ENCODE measurements at places on chromosomes 11 and 22.

DNA sequence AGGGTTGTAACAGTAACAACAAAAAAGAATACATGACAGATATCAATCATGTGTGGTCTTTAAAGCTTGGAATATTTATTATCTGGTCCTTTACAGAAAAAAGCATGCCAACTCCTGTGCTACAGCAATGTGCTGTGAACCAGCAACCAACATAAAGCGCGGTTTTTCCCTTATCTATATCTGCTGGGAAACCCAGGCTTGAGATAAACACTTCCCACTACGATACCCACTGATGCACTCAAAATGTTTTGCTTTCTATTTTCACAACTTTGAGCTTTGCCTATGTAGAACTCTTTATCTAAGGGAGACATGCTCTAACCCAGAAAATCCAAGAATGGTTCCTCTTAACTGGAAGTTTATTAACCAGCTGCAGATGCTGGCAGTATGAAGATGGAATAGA is 19.0 kb downstream of the ZBED5 start:
- no peak for DNase-seq

GRCh38 chr22:46159212-46159611 is 8.9 kb downstream of the PPARA start:
- DNase-seq = no peak

DNA sequence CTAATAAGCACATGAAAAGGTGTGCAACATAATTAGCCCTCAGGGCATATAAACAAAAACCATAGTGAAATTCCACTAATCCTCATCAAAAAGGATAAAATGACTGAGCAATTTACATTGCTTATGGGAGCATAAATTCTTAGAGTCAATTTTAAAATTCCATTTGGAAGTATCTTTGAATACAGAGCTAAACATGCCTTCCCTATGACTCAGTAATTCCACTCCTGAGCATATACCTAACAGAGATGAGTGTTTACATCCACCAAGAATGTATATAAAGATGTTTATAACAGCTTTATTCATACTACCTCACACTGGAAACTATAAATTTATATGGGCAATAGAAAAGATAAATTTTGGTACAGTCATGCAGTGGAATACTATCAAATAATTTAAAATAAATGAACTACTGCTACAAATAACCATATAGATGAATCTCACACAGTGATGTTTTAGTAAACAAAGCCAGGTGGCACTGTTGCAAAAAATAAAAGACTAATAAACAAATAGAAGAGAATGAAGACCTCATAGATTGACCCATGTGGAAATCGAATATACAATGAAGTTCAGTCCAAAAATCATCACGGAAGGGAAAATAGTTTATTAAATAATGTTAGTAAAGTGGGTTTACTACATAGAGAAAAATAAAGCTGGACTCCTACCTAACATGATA is 8.2 kb upstream of the OR2D2 start:
- no peak for DNase-seq

GRCh38 chr11:70727899-70728620 is 329.7 kb downstream of the CTTN start:
- no peak for DNase-seq

DNA sequence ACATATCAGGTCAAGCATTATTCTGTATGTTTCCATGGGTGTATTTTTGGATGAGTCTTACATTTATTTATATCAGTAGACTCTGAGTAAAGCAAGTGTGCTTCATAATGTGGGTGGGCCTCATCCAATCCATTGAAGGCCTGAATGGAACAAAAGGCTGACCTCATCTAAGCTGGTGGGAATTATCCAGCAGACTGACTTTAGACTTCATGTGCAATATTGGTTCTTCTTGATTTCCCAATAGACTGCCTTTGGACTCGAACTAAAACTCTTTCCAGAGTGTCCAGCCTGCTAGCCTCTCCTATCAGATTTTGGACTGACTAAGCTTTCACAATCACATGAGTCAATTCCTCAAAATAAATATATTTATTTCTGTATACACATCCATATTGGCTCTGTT is 116.2 kb downstream of the KIF18A start:
- DNase-seq = no peak
